ENCODE measurements at places on chromosomes 5 and 9.

DNA sequence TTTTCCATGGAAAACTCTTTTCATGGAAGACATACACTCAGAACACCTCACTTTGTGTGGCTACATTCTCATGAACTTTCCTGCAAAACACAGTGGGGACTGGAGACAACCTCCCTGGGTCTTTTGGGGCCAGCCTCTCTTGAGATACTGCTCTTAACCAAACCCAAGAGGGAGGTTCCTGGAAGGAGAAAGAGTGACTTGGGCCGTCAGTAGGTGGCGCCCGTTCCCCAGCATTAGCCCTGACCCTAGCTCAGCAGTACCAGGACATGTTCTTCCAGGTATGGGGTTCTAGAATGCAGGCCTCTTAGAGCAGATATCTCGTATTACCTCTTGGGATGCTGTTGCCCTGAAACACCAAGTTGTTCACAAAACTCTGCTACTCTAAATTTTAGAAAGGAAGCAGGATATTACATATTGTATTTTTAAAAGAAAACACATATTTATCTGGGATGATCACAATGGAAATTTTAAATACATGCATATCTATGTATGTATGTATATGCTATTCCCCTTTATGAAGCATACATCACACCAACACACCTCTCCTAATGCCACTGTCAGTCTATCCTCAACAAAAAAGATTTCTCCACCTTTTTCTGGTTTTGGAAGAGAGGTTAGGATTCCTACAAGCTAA, 15.8 kb upstream of the GLIS3 start:
- peak; percentile 69 for DNase-seq

GRCh38 chr9:137985637-137986071, 108.1 kb downstream of the CACNA1B start:
- DNase-seq, result no peak

- no peak for DNase-seq
These were observed 403.5 kb downstream of the ZSWIM6 start for GRCh38 chr5:61735531-61735930.

GRCh38 chr5:6483880-6484382, 35.3 kb downstream of the UBE2QL1 start:
- no peak for DNase-seq

DNA sequence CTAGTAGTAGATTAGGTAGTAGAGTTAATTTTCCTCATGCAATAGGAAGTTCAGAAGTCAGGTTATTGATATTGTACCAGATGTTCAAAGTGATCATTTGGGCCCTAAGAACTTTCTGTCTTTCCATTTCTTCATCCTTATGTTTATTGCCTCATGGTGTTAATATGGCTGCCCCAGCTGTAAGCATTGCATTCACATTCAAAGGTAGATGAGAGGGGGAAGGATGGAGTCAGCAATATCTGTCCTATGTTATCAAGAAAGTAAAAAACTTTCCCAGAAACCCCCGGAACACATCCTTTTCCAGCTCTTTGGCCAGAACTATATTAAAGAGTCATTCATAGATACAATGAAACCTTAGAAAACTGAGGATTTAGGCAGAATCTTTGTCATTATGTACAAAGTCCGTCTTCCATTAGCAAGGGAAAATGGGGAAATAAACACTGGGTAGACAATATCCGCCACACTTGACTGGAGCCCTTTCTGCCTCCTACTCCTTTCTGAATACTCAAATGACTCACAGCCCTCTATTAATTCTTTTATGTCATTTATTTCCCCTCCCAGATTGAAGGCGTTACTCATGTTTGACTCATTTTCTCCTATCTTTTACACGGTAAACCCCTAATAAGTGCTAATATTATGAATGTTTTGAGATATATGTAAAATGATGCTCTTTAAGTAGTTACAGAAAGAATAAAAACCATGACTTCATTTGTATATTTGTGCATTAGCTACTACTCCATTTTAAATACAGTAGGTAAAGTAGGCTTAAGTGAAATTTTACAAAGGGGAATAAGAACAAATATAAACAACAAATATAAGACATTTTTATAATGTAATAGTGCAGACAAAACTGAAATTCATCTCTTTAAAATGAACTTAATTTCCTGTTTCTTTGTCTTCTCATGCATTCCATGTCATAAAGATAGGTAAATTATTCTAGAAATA, 127.6 kb downstream of the SLF1 start:
- peak; percentile 25 for DNase-seq

- DNase-seq, result no peak
These were observed 248.8 kb downstream of the TENT4A start for GRCh38 chr5:6961837-6962635.

DNA sequence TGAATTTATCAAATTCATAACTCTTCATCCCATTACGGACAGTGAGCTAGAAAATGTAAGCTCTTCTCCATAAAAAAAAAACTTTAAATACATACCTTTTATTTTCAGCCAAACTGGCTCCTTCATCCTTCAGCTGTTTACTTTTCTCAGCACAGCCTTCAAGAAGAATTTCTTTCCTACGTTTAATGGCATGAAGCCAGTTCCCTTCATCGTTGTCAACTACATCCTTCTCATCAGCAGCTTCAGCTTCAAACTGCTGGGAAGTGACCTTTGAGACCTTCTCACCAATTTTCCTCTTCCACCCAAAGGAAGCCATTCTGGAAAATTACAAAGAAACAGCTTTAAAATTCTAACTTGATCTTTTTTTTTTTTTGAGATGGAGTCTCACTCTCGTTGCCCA, 9.1 kb downstream of the TTC33 start:
- peak; percentile 11 for DNase-seq

All from brain microvascular endothelial cell (primary cell).